ENCODE measurements at places on chromosomes 11 and 22.

GRCh38 chr11:70538641-70539359 is 140.5 kb downstream of the CTTN start:
- DNase-seq = no peak

GRCh38 chr11:70501051-70501901 is 102.9 kb downstream of the CTTN start:
- DNase-seq = no peak

GRCh38 chr11:44309478-44310205 is at the start of gene ALX4:
Gene ALX4 (minus strand): TSS chr11:44310139. CDS start chr11:44310062, 77 bp downstream.
- no peak for DNase-seq

- no peak for DNase-seq
These were observed 20.1 kb downstream of the KMT5B start for GRCh38 chr11:68193018-68193417.

DNA sequence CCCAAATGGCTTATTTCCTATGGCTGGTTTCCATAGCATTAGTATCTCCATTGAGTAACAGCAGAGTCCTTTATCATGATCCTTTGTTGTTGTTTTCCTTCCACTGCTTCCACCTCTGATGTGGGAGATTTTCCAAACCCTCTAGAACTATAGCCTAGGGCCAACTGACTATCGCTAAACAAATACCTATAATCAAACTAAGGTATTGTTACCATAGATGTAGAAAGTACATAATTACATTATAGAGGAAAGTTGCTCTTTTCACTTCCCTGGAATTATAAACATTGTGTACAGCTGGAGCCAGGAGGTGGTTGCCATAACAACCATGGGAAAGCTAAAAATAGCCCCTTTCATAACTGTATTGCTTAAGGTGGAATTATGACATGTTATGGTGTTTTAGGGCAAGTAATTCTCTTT is 47.0 kb upstream of the ALKBH3 start:
- DNase-seq = no peak

GRCh38 chr11:34466802-34467488 is 28.2 kb downstream of the CAT start:
- no peak for DNase-seq

DNA sequence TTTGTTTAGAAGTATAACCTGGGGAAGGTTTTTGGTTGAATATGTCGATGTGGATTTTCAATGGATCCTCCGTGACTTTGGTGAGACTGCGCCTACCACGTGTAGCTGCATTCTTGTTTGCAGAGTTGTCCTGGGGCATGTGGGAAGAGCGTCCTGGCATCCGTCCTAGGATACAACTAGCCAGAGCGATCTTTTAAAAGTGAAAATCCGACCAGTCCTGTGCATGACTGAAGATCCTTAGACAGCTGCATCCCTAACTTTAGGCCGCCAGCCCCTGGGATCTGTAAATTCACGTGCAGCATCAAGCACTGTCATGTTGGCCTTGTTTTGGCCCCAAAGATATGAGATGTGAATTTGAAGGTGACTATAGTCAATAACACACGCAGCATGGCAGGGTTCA is 22.4 kb upstream of the THY1 start:
- DNase-seq = no peak

- DNase-seq = no peak
These were observed 16.0 kb upstream of the PHLDA2 start for GRCh38 chr11:2945031-2945756.

GRCh38 chr11:118672846-118673245 is 6.6 kb downstream of the TREH start:
- no peak for DNase-seq

GRCh38 chr11:9172389-9172788 is 81.0 kb upstream of the SCUBE2 start:
- no peak for DNase-seq

DNA sequence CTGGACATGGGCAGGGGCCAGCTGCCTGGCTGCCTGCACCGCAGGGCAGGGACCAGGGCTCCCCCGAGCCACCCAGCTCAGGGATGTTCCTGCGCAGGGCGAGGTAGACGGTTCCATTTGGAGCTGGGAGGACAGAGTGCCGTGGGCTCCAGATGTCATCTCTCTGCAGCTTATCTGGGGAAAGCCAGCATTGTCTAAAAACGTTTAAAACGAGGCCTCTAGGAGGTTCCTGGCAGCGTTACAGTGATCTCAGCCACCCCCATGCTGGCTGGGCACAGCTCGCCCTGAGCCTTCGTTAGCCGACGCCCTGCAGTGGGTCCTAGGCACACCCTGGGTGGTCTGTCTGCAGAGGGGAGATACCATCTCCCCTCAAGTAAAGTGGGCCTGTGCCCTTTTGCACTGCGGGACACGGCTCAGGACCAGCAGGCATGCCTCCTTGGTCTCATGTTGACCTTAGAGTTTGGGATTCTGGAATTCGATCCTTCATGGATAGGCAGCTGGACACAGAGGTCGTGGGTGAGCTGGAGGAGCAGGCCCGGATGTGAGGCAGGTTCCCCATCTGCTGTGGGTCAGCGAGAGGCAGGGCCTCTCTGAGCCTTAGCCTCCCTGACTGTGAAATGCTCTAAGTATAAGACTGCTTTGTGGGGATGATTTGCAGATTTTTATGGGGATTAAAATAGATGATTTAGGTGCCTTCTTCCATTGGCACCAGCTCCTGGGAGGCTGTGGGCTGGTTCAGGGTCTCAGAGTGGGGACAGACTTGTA is 14.1 kb downstream of the SYNGR1 start:
- DNase-seq = no peak

GRCh38 chr22:37105154-37105553 is 4.4 kb downstream of the TMPRSS6 start:
- no peak for DNase-seq

DNA sequence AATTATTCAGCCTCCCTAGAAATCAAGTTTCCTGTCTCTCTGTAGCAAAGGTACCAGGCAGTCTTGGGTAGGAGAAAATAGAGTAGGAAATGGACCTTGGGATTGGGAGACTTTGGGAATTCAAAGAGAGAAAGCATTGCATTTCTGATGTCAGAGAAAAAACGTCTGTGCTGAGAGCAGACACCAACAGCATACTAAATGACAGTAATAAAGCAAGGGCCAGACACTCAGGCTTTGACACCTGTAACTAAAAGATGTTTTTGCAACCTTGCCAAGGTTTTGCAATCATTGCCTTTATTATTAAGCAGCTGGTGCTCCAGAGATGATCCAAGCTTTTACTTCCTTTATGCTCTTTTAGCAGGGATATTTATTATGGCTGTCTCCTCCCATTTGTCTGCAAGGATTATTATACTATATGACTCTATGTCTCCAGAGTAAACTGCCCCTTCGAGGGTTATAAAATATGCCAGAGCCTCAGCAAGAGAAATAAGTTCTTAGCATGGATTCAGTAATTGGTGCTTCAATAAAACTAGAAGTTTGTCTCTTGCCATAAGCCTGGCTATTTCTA is 85.2 kb upstream of the GRAMD1B start:
- no peak for DNase-seq

DNA sequence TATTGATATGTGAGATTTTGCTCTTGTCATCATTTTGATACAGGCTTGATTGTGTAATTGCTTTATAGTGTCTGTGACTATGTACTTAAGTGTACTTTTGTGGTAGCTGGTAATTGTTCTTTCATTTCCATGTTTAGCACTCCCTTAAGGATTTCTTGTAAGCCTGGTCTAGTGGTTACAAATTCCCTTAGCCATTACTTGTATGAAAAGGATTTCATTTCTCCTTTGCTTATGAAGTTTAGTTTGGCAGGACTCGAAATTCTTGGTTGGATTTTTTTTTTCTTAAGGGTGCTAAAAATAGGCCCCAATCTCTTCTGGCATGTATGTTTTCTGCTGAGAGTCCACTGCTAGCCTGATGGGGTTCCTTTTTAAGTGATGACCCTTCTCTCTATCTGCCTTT is 346.8 kb downstream of the JRKL start:
- DNase-seq = no peak

DNA sequence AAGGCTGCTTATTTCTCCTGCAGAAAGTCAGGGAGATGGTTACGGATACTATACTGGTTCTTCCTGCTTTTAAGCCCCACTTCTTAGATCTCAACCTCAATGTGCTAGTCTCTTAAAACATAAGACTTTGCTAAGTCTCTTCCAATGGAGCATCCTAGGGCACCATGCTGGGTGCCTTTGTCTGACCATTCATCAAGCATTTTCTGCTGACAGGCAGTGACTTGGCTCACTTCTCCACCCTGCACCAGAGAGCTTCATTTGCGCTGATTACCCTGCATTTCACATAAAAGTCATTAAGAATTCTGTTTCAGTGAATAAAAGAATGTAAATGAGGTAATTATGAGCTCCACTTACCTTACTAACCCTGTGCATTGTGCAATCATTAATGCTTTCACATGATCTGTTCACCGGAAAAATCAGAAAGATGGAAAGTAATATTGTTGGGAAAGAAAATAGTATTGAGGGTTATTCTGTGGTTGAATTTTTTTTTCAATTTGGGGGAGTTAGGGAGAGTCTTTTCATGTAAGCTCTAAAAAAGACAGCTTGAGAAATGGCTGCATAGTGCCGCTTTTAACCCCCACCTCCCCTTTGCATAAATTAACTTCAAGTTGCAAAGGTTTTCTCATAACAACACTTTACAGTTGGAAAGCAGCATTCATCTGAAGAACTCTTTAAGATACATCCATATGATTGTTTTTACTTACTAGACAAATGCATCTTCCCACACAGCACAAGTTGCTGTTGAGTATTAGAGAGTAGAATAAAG is 677.3 kb upstream of the KIRREL3 start:
- no peak for DNase-seq

- no peak for DNase-seq
These were observed 38.4 kb downstream of the DYNC2H1 start for GRCh38 chr11:103147627-103148026.

- no peak for DNase-seq
These were observed 27.2 kb upstream of the KIRREL3 start for GRCh38 chr11:127027789-127028188.

GRCh38 chr11:83073258-83073657 is 1.6 kb upstream of the RAB30 start:
- DNase-seq = no peak

DNA sequence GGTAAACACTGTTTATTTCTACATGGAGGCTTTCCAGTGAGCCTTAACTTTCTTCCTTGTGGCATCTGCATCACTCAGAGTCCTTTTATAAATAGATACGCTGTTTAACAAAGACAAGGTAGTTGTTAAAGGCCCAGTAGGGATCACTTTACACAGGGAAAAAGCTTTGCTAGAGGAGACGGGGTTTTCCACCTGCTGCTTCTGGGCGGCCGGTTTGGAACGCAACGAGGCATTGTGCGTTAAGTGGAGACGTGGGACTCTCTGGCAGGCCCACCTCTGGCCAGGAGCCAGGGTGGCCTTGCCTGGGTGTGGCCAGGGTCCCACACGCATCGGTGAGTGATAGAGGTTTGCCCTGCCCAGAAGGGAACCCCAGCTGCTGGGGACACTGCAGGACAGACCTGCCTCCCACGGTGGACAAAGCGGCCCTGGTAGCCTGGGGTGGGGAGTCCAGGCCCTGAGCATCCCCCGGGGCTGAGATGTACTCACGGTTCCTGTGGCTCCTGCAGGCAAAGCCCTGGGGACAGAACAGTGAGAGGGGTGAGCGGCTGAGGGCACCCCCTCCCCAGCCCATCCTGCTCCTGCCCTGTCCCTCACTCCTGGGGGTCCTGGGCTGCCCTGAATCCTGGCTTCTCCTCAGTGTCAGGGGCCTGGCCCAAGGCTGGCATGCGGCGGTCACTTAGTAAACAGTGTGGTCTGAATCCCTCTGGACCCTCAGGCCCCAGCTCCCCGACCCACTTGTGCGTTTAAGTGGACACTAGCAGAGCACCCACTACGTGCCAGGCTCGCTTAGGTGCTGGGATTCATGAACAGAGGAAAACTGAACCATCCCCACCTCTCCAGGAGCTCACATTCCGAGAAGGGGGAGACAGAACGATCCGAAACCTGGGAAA is 4.2 kb downstream of the IL17REL start:
- no peak for DNase-seq

DNA sequence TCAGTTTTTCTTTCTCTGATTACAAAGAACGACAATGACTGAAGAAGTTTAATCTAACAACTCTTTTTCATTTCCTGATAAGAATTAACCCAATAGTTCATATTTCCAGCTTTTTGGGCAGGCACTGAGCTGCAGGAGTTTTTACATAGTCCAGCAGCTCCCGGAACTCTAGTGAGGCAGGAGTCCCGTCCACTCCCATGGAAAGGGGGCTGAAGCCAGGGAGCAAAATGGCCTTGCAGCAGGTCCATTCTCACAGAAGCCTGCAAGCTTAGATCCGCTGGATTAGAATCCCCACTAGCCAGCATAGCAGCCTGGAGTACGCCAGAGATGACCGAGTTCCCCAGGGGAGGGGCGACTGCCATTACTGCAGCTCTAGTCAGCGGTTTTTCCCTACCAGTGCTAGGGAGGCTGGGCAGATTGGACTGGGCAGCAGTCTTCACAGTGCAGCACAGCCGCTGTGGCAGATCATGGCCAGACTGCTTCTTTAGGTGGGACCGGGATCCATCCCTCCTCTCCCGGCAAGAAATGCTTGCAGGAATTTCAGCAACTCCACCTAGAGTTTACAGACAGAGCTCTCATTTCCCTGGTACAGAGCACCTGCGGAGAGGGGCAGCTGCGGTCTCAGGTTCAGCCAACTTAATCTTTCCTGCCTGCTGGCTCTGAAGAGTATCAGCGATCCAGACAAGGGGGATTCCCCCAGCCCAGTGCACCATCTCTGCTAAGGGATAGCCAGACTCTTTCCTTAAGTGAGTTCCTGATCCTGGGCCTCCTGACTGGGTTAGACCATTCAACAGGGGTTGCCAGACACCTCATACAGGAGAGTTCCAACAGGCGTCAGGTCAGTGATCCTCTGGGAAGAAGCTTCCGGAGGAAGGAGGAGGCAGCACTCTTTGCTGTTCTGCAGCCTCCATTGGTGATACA is 742 bp upstream of the CASP4 start:
- no peak for DNase-seq

- no peak for DNase-seq
These were observed 575.8 kb upstream of the B3GAT1 start for GRCh38 chr11:134987822-134988221.

DNA sequence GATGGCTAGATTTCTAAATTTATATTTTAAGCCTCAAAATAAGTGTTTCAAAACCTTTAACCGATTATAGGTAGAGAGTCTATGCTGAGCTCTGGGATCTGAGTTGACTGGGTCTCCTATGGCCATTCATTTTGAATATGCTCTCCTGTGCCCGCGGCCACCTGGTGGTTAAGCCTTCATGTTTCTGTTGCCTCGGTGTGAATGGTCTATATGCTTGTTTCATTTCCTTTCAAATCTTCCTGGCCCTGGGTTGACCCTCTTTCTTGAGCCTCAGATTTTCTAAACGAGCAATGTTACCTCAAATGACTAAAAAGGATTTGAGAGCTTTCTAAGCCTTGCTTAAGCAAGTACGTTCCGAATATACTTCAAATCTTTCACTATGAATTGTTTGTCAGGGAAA is 789.4 kb upstream of the KIRREL3 start:
- DNase-seq = no peak

GRCh38 chr11:61453695-61454094 is 23.8 kb downstream of the SDHAF2 start:
- DNase-seq = no peak

DNA sequence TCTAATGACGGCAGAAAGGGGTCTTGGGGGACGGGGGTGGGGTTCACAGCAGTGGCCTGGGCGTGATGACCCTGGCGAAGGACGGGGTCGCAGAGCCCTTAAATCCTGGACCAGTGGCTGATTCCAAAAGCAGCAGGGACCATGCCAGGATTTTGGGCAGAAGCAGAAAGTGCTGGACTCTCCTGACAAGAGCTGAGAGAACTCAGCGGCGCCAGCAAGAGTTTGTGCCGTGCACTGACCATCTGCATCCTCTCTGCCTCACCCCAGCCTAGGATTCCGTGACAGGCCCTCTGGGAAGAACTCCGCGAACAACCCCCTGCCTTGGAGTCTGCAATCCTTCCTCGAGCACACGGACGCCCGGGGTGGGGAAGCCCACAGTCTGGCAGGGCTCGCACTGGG is 644 bp upstream of the NDUFV1 start:
- DNase-seq = no peak

Measured in HCT116 (cell line).